Smooth muscle cell of trachea (primary cell): ENCODE measurements at places on chromosomes 12 and 14. TPM values are rescaled to one million over a fixed set of nuclear protein-coding genes. Genes with fewer than 3 reads are reported as not detected.

The FICD gene
- total RNA-seq, result 5.4 and 7.9 TPM in 2 replicates

The KIF5A gene
- total RNA-seq, result 0.44 and 0.66 TPM in 2 replicates

The FOXJ2 gene
- total RNA-seq, result 8.0 and 8.3 TPM in 2 replicates

The DLGAP5 gene
- total RNA-seq, result 2.3 and 66.5 TPM in 2 replicates

The PYGL gene
- total RNA-seq, result 63.3 and 90.3 TPM in 2 replicates
